ENCODE measurements at places on chromosomes 13 and 19.

DNA sequence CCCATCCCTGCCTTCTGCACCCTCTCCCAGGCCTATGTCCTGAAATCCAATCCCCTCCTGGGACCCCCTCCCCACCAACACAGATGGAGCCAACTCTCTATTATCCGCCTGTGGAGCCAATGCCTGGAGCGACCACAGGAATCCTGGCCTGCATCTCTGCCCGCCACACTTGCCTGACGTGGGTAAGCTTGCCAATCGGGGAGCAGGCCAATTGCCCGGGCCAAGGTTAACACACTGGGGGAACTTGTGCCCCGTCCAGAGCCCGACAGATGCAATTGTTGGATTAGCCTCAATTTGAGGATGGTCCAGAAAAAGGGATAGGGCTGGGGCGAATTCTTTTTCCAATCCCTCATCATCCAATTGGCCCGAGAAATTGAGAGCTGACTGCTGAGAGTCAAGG, 5.9 kb downstream of the WIZ start:
- DNase-seq, result no peak

DNA sequence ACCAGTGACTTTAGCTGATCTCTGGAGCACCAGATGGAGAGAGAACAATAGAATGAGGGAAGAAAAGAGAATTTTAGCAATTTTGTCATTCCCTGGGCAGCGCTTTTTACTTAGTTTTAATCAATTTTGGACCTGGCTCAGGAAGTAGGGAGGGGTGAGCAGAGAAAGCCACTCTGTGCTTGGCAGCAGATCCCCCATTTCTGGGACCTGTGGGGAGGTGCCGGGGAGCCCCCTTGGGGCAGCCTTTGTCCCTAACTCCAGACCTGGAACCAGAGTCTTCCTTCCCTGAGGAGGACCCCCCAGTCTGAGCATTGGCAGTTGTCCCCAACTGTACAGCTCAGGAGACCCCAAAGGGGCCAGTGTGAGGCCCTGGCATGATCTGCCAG, 10.5 kb downstream of the LYL1 start:
- no peak for DNase-seq

DNA sequence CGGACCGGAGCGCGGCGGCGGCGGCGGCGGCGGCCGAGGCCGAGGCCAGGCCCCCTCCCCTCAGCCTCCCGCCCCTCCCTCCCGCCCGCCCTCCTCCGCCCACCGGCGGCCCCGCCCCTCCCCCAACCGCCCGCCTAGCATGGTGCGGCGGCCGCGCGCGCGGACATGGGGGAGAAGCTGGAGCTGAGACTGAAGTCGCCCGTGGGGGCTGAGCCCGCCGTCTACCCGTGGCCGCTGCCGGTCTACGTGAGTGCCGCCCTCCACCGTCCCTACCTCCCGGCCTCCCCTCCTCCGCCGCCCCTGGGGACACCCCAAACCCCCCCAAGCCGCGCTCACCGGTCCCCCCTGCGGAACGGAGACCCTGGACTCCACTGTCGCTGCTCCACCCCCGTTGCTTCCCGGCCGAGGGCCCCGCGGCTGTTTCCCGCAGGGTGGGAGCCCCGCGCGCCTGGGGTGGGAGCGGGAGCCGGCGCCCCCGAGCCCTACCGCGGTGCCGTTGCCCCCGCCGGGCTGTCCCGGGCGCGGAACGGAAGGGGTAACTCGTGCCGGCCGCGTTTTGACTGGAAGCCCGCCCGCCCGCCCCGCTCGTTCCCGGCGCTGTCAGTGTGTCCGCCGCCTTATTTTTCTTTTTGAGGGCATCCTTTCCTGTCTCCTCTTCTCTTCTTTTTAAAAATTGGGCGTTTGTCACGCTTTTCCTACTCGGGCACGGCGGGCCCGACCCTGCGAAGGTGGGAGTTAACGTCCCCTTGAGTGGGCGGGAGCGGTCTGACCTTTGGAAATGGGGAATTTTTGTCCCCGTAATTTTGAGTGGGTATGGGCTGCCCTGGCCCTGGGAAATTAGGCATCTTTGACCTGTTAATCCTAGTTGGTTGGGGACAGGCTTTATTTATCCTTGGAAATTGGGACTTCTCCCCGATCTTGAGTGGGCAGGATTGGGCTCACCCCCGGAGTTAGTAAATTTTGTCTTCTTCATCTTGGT, 576 bp downstream of the DOT1L start:
- no peak for DNase-seq

GRCh38 chr19:10112037-10112761, 706 bp downstream of the P2RY11 start:
- no peak for DNase-seq

Data from amniotic stem cell (primary cell).